HCEC 1CT (cell line): ENCODE measurements at places on chromosomes 6 and 20.

DNA sequence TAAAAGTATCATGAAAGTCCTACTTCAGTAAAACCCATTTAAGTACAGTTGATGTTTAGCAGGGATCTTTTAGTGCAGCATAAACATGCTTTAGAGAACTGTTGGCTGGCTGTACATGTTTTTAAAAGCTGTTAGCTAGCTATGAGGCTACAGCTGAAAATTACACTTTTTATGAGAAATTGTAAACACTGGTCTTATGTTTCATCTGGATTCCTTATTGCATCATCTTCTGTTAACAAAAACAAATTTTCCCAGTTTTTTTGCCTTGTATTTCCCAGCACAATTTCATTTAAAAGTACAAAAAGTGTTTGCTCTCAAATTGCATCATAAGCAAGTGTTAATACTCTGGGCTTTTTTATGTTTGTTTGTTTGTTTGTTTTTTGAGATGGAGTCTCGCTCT, 18.3 kb upstream of the HLA-E start:
- DNase-seq: peak; percentile 31

DNA sequence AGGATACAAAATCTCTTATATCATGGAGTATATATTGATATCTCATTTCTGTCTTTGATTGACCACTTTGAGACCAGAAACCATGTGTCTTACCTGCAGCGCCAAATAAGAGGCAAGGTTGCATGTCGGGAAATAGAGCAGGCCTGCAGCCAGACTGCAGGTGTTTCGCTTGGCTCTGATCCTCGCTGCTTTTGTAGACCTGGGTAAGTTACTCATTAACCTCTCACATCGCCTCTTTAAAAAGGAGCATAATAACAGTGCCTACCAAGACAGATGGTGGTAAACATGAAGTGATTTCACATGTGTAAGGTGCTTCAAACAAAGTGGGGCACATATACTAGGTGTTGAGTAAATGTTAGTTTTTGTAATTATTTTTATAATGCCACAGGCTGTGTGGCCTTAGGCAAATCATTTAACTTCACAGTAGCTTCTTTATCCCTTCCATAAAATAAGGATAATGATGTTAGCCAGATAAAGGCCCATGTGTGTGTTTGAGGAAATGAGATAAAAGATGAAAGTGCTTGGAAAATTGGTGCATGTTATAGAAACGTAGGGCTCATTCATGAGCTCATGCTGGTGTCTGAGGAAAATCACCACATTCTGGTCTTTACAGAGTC, 248.8 kb upstream of the MAP3K7 start:
- DNase-seq: no peak

- DNase-seq: no peak
Observed at GRCh38 chr6:36128793-36129192, 1.5 kb upstream of the MAPK13 start.

DNA sequence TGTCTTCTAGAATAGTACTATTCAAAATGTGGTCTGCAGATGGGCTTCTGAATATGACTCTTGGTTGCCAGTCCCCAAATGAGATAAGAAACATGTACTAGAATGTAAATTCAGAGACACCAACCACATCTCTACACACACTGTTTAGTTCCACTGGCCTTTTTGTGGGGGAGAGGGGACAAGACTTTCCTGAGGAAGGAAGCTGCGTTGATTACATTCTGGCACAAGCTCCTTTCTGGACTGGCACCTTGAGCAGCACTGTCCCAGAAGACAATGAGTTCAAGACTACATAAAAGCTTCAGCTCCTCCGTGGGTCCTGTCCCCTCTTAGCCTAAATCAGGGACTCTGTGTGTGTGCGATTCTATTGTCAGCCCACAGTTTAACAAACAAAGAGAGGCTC, 6.9 kb upstream of the IYD start:
- no peak for DNase-seq

DNA sequence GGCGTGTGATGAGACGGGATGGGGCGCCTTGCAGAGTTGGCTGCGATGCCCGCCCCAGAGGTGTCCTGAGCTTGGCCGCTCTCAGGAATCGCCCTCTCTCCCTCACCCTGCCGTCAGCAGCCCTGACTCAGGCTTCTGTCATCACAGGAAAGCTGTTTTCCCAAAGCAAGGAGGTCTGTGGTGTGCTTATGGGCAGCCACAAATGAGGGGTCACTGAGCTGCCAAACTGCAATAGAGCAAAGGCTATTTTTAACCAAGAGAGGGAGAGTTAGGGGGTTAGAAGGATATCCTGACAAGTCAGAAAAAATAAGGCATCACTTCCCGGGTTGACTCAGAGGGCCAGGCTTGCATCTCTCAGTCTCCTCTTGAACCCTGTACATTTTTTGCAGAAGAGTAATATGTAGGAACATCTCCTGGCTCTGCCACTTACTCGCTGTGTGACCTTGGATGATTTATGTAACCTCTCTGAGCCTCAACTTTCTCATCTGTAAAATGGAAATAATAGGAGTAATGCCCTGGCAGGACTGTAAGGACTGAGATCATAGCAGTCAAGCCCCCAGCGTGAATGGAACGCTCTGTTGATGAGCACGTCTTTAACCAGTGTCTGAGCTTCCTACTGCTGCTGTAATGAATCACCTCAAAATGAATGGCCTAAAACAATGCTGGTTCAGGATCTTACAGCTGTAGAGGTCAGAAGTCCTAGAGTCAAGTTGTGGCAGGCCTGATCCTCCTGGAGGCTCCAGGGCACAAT, 181.9 kb downstream of the NFATC2 start:
- DNase-seq: peak; percentile 100

DNA sequence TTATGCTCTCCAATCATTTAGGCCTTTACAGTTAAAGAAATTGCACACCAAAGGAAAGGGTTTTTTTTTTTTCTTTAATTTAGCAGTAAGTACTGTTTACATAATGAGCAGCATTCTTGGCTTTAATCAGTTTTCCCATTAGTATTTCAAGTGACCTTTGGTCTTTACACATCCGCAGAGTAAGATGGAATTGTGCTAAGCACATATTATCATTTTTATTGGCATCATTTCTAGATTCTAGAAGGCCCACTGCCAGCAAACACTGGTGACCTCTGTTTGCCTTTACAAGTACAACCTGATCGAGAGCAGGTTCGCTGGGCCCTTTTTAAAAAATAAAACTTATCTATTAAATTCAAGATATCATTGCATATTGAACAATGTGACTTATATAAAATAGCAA, 104.3 kb downstream of the ADGRG6 start:
- no peak for DNase-seq

- no peak for DNase-seq
Observed at GRCh38 chr6:11374036-11375010, 141.9 kb upstream of the NEDD9 start.

DNA sequence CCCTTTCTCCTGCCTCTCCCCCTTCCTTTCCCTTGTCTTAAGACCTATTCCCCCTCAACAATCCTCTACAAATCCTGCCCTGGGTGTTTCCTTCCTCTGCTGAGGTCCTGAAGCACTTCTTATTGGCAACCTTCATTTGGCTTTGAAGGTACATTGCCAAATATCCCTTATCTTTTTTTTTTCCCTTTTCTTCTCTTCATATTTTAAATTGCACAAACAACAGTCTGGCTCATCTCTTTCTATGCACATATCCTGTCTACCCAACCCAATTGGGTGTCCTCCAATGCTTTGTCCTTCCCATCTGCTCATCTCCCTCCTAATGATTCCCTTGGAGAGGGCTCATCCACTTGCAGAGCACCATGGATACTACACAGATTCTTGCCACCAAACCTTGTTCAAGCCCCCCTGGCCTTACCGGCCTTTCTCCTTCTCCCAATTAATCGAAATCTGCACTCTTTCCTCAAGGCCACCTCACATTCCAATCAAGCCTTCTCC, 537.9 kb upstream of the JARID2 start:
- no peak for DNase-seq

- no peak for DNase-seq
Observed at GRCh38 chr6:148713921-148714320, 32.9 kb upstream of the UST start.

- DNase-seq: no peak
Observed at GRCh38 chr20:11403711-11404110, 514.0 kb upstream of the BTBD3 start.

- DNase-seq: no peak
Observed at GRCh38 chr6:155801046-155801445, 345.4 kb upstream of the NOX3 start.

DNA sequence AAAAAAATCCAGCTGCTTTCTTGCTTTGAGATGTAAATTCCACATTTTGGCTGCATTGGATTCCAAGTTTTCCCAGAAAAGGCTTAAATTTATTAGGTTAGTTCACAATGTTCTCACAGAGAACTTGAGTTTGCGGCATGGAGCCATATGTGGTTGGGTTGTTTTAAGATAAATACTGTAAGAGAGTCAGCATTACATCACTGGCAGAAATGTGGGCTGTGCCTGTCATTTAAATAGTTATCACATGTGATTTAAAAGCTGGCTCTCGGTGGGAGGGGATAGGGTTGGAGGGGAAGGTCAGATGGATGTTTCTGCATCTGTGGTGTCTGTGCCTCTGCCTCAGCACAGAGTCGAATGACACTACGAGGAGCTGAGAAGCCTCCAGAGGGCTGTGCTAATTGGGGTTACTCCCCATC, 73.8 kb upstream of the SCP2D1 start:
- peak; percentile 71 for DNase-seq

DNA sequence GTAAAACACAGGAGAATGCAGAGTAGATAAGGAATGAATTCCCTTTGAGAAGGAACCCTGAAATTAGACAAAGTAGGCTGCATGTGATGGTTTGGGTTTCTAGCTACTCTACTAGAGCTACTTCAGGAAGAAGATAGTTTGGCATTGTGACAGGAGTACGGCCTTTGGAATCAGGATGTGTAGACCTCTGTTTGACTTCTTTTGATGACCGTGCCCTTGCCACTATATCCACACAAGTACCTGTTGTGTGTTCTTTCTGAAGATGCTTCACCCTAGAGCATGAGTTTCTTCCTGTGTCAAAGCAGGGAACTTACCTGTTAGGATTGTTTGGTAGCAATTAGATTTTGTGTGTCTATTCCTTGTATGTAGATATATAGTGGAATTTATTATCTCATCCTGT, 41.7 kb downstream of the CD2AP start:
- DNase-seq: no peak

- DNase-seq: peak; percentile 49
Observed at GRCh38 chr6:105573138-105573537, 170.3 kb upstream of the PREP start.
